ENCODE measurements at places on chromosomes 5 and 9.

DNA sequence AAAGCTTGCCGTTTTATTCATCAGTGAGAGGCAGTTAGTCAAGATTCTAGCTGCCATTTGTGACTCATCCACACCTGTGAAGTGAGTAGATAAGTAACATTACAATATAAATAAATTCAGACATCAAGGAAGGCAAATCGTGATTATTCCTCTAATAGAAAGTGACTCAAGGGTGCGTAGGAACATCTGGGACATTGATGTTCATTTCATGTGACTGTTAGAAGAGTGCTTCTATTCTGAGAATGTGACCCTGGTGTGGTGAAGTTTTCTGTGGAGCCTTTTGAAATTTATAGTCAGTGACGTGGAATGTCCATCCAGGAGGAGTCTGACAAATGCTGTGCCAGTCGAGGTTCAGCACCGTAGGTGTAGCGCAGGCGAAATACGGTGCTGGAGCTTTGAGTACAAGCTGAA lies 48.4 kb upstream of the FAM240B start:
- DNase-seq: no peak

GRCh38 chr9:72485821-72486593 lies 35.4 kb upstream of the TMC1 start:
- no peak for DNase-seq

DNA sequence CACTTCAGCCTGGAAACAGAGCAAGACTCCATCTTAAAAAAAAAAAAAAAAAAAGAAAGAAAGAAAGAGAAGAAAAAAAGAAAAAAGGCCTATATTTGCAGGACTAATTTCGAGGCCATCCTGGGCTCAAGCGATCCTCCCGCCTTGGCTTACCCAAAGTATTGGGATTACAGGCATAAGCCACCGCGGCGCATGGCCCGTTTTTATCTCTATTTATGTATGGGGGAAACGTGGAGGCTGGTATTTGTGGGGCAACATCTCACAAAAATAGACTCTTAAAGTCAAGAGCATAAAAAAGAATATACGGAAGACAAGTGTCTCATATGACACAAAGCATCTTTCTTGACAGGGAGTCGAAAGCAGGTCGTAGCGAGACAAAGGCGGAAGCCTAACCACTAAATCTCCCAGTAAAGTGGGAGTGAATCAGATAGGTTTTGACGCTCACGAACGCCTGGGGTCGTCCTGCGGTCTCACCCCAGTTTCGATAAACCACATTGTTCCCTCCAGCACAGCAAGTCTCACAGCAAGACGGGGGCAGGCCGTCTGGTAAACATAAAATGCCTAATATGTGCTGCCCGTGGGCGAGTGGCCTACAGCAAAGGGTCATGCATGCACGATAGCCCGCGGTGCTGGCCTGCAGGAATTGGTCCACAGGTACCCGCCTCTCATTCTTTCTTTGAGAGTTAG lies 1.8 kb upstream of the TRIM41 start:
- DNase-seq: no peak

GRCh38 chr5:159179529-159180305 lies 29.6 kb downstream of the RNF145 start:
- no peak for DNase-seq

DNA sequence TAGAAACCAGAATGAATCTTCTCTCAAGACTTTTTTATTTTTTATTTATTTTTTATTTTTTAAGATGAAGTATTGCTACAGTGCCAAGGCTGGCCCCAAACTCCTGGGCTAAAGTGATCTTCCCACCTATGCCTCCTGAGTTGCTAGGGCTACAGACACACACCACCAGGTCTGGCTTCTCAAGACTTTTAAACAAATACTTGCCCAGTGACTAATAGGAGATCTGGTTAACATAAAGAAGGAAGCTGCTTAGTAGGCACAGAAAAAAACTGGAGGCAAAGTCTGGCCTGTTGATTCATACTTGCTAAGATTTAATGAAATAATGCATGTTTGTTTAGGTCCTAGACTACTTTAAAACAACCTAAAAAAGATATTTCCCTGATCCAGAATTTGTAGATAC lies 43.8 kb downstream of the SLC38A9 start:
- DNase-seq: no peak

DNA sequence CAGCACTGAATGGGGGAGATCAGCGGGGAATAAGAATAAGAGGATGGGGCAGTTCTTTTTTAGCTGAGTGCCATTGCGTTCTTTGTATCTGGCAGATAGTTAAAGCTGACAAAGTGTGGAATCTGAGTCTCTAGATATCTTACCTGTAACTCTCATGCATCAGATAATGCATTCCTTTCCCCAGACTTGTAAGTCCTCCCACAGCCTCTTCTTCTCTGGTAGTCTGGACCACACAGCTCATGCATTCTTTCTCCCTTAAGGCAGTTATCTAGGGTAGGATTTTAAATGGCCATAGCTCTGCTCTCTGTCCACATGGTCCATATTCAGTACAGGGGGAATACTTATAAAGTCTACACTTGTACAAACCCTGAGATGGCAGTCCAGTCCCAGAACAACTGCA lies 54.0 kb upstream of the FGF10 start:
- no peak for DNase-seq

- DNase-seq: no peak
Measured at GRCh38 chr5:56059854-56060253, 65.1 kb upstream of the IL6ST start.

GRCh38 chr5:143800715-143801114 lies 11.2 kb upstream of the HMHB1 start:
- no peak for DNase-seq

- peak; percentile 61 for DNase-seq
Measured at GRCh38 chr9:126719618-126720031, 85.2 kb upstream of the ZBTB43 start.

DNA sequence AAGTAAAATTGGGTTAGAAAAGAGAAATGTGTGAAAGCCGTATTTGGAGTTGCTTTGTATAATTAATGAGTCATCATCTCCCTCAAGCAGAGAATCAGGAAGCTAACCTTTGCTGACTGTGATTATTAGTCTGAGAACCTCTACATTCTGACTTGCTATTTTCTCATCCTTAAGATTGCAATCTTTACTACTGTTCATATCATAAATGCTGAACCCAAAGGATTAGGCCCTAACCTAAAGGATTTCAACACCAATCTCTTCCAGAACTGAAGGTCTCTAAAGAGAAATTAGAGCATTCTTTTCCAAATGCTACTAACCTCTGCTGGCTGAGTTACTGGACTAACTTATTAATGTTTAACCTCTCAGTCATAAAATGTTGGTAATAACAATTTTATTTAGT lies 538.1 kb upstream of the MEF2C start:
- no peak for DNase-seq

DNA sequence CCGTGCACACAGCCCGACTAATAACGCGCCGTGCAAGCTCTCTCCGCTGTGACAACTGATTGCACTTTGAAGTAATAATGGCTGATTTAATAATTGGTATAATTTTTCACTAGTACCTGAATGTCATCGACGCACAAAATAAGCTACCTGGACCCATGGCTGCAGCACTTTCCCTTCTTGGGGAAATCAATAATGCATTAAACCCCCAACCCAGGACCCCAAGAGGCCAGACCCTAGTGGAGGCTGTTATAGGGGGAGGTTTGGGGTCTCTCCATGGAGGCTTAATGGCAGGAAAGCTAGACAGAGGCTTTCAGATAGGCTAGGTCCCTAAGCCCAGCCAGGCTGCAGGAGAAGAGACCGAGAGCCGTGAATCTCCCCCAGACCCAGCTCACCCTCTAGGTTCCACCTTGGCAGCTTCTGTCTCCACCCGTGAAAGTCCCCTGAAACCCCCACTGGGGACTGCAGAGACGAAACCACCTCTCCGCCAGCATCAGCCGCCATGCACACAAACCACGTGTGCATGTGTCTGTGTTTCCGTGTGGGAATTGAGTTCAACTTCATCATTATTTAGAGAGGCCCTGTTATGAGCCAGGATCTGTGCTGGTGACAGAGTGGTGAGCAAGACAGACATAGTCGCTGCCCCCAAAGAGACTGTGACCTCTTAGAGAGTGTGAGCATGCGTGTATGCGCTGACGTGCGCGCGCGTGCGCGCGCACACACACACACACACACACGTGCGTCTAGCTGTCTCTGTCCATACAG lies 168.6 kb upstream of the MVB12B start:
- DNase-seq: no peak

- DNase-seq: no peak
Measured at GRCh38 chr5:10600626-10601245, 36.9 kb downstream of the ANKRD33B start.

- DNase-seq: no peak
Measured at GRCh38 chr5:71782393-71782770, 63.3 kb downstream of the CARTPT start.

DNA sequence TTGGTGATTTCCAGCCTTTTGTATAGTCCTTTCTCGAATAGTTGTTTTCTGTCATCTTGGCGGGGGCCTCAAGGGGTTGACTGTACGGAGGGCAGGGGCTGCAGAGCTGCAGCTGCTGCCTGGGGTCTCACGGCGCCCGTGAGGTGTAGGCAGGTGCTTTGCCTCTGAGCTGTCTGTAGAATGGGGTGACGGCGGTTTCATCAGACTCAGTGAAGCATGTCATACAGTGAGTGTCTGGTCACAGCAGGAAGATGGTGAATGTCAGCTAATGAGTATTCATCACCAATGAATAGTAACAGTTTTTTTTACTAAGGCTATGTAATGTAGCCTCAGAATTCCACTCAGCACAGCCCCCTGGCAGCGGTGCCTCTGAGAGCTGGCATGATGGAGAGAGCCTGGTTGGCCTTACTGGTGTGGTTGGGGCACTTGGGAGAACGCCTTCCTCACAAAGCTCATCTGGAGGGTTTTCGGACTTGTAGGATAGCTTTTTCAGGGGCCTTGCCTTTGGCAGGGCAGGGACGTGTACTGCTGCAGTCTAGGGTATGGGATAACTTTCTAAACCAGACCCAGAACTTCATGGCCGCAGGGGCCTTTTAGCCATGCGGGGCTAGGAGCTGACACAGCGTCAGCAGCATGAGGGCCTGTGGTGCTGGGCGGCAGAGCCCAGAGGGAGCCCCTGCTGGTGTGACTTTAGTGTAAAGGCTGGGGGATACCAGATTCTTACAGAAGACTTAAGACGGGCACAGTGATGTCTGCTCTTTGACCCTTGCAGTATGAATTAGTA lies 15.0 kb downstream of the TENT4A start:
- DNase-seq: no peak

DNA sequence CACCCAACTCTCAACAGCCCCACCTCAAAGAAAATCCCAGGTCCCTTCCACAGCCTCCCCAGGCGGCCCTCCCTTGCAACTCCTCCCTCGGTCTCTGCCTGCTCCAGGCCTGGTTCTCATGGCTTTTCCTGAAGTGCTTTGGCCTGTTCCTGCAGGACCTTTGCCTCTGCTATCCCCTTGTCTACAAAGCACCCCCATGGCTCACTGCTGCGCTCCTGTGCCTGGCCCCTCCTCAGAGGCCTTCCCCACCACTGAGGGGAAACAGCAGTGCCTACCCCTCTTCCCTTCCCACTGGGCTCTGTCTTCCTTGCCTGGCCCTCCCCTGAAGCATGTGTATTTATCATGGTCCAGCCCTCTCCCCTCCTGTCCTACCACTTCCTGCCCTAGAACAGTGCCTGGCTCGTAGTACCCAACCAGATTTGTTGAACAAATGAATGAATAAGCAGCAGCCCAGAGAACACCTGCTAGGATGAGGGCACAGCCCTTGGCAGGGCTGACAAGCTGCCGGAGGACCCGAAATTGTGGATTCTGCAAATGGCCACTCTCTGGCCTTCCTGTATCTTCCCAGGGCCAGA lies 68.6 kb upstream of the LRRTM2 start:
- no peak for DNase-seq

DNA sequence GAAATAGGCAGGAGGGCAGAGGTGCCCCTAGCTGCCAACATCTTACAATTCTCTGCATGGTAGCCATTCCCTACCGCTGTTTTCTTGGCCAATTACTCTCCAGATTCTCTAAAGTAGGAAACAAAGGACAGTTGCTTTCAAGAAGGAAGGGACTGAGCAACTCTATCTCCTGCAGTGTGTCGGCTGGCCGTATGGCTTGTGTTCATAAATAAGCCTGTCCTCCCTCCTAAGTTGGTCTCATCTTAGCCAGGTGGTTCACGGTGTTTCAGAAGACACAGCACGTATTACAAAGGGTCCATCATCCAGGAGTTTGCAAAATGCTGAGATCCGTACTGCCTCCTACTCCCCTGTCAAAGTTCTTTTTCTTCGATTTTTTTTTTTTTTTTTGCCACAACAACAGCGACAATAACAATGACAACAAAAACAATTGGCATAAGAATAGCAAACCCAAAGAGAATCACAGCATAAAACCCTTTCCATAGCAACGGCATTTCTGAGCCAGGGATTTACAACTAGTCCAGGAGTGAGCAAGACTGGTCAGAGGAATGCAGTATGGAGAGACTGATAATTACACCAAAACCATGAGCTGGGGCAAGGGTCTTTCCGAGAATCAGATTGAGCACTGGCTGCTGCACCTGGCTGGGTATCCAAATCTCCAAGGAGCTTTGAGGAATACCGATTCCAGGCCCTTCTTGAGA lies 212.8 kb downstream of the SLIT3 start:
- no peak for DNase-seq

DNA sequence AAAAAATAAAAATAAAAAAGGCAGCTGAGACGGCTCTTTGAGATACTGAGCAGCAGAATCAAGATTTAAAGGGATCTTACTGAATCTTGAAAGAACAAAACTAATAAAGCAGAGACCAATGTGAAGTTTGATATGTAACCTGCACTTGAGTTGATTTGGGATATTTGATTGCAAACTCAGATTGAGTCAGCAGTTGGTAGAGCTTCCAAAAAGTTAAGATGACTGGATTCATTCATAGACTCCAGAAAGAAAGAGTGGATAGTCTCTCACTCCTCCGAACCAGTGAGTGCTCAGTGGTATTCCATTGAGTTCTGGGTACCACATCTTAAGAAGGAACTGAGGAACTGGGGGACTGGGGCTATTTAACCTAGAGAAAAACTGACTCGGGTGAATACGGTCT lies 52.7 kb upstream of the TESK1 start:
- no peak for DNase-seq

- DNase-seq: no peak
Measured at GRCh38 chr5:137026296-137026695, 472.8 kb downstream of the SPOCK1 start.

DNA sequence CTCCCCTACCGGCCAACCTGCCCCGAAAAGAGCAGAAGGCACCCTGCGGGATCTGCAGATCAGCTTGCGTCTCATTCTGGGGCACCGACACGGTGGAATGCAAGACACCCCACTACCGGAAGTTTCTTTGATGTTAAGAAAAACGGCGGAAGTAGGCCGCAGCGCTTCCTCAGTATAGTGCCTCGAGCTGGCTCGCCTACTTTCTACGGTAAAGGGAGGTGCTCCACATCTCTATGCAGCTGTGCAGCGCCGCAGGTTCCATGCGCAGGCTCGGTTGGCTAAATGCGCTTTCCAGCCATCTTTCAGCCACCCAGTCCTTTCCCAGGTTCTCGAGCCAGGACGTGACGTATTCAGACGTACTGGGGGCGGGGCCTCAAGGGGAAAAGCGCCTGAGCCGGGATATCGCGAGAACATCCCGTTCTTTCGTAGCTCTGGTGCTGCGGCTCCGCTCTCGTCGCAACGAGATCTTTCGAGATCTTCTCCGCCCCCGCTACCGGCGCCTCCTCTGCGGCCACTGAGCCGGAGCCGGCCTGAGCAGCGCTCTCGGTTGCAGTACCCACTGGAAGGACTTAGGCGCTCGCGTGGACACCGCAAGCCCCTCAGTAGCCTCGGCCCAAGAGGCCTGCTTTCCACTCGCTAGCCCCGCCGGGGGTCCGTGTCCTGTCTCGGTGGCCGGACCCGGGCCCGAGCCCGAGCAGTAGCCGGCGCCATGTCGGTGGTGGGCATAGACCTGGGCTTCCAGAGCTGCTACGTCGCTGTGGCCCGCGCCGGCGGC lies at the start of gene HSPA4:
Gene HSPA4 (plus strand): TSS at position 472 of the 775 bp plus-strand sequence. CDS start 238 bp downstream, at position 710.
- DNase-seq: peak; percentile 86

Measured in DMS153 (cell line).